Right lobe of liver (tissue), 6 donors: ENCODE measurements at places on chromosomes 5 and 9. TPM values are rescaled to one million over a fixed set of nuclear protein-coding genes. Genes with fewer than 3 reads are reported as not detected.

Gene FAM169A
- total RNA-seq = 1.2 TPM

Gene PCDHA8
- total RNA-seq = not detected

Gene MAP1B
- total RNA-seq = 3.1 TPM

Gene AJM1
- total RNA-seq = 2.6 TPM

Gene SEMA6A
- total RNA-seq = 8.5 TPM

Gene PCDHAC1
- 0.18 TPM for total RNA-seq

Gene ARSK
- 2.1 TPM for total RNA-seq
